ENCODE measurements at places on chromosomes 2 and 18.

- no peak for DNase-seq
Measured at GRCh38 chr2:114545052-114545451, 102.6 kb downstream of the DPP10 start.

DNA sequence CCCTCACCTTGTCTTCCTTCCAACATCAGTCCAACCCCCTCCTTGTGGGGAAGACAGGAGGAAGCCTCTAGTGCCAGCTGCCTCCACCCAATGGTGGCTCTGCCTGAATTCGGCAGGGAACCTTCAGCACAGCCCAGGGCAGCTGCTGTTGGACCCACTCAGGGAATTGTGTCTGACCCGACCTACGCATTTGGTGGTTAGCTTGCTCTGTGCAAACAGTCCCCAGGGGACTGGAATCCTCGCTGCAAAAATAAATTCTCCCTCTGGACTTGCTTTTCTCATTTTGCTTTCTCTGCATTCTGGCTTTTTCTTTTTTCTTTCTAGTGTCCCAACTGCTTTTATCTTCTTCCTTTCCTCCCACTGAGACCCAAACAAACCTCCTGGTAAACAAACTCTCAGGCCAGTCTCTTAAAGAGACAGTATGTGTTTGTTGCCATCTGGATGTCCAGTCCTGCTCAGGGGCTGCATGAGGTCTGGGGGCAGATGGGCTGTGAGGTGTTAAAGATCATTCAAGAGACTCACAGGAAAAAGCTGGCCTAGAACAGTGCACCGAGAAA lies 137.7 kb upstream of the HAAO start:
- DNase-seq: no peak

DNA sequence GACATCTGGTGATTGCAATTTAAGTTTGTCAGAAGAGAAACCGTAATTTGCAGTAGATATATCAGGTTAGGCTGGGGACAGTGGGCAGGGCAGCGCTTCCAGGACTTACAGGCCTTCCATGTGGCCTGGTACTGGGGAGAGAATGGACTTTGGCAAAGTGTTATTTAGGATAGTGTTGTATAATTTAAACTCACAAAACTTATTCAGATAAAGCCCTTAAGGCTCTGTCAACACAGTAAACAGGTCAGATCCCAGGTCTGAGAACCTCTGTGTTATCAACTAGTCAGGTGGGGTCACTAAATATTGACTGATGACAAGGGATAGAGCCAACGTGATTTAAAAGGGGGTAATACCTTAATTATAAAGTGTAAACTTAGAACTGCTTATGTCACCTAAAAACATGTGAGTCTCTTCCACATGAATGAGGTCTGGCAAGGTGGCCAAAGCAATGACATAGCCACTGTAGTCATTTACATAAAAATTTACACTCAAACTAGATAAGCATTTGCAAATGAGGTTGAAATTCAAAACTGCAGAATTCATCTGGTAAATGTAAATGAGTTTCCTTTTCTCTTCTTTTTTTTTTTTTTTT lies 80.2 kb upstream of the DNMT3A start:
- DNase-seq: no peak

DNA sequence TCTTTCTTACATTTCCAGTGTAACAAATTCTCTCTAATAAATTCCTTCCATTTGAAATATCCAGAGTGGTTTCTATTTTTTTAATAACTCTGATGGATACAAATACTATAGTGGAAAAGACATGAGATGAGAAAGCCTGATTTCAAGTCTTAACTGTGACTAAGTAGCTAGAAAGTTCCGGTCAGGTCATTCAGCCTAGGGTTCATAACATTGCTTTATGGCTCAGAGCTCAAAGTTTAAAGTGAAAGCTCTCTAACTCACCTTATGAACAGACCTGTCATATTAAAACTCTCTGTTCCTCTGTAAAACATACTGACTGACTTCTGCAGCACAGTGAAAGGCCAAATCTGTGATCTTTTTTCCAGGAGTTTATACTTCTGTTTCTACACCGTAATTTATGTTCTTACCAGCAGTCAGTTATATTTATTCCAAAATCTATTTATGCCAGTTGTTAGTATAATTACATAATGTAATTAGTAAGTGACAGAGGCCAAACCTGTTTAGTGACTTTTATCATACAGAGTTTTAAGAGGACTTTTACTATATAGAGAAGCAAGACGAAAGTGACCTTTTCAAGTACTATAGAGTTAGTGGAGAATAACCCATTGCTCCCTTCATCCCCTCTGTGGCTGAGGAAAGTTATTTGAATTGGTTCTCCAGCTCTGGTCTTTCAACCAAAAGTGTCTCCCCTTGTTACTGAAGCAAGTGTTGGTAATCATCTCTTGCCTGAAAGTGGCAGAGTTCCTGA lies 118.8 kb upstream of the PDE1A start:
- DNase-seq: no peak

- DNase-seq: no peak
Measured at GRCh38 chr2:66170744-66171330, 264.1 kb upstream of the MEIS1 start.

- DNase-seq: no peak
Measured at GRCh38 chr2:196379600-196379999, 208.2 kb upstream of the STK17B start.

DNA sequence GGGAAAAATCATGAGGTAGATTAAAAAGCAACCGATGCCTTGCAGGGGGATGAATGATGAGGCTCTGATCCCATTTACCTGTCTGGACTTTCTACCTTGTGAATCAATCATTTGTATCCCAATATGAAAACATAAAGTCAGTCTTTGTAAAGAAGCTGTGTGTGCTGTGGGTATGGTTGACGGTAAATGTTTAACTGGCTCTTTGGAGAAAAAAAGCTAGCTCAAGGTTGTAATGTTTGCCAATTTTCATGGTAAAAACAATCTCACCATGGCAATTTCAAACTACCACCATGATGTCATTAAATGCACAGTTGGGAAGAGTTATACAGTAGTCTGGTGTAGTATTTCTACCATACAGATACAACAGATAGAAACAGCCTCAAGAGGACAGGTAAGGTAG lies 14.6 kb downstream of the TTR start:
- no peak for DNase-seq

- no peak for DNase-seq
Measured at GRCh38 chr2:214328941-214329340, 81.9 kb upstream of the VWC2L start.

Data from activated T-cell treated with anti-CD3 and anti-CD28 coated beads for 24 hours (primary cell).